Fibroblast of lung (primary cell): ENCODE measurements at places on chromosomes 1 and 21. TPM values are rescaled to one million over a fixed set of nuclear protein-coding genes. Genes with fewer than 3 reads are reported as not detected.

The ARTN gene
- total RNA-seq: 0.50 TPM in 1 of 2 replicates, not detected in the other

The LYST gene
- 38.0 and 50.2 TPM in 2 replicates for total RNA-seq

The UMODL1 gene
- not detected in 2 replicates for total RNA-seq

The FMO2 gene
- 104 and 125 TPM in 2 replicates for total RNA-seq

The KIF14 gene
- total RNA-seq: 1.3 and 4.0 TPM in 2 replicates

The CELA2B gene
- total RNA-seq: not detected in 2 replicates

The CAPZA1 gene
- total RNA-seq: 155 and 201 TPM in 2 replicates

The SIM2 gene
- total RNA-seq: not detected in 2 replicates

The PKLR gene
- not detected in 2 replicates for total RNA-seq

The CELF3 gene
- not detected in 2 replicates for total RNA-seq

The CCDC18 gene
- total RNA-seq: 15.4 and 17.2 TPM in 2 replicates

The HMGCS2 gene
- total RNA-seq: not detected in 2 replicates

The SPRR2E gene
- not detected in 2 replicates for total RNA-seq

The NCMAP gene
- not detected in 2 replicates for total RNA-seq

The TNFRSF8 gene
- 0.26 TPM in 1 of 2 replicates, not detected in the other for total RNA-seq

The NPPA gene
- total RNA-seq: not detected in 2 replicates

The LAMB3 gene
- 12.1 and 23.3 TPM in 2 replicates for total RNA-seq

The LENEP gene
- total RNA-seq: 0.26 TPM in 1 of 2 replicates, not detected in the other

The CYP4Z1 gene
- total RNA-seq: not detected in 2 replicates

The F3 gene
- 50.8 and 234 TPM in 2 replicates for total RNA-seq

The UBL4B gene
- total RNA-seq: under 0.01 TPM in 1 of 2 replicates, not detected in the other

The LPAR3 gene
- 3.3 and 7.6 TPM in 2 replicates for total RNA-seq

The LYPD8 gene
- 0.17 TPM in 1 of 2 replicates, not detected in the other for total RNA-seq

The DENND2D gene
- 15.7 and 19.5 TPM in 2 replicates for total RNA-seq
